ENCODE measurements at places on chromosomes 7 and 10.

GRCh38 chr7:43204081-43204480 is 91.6 kb downstream of the HECW1 start:
- DNase-seq = no peak

- no peak for DNase-seq
These were observed 97.6 kb downstream of the PTN start for GRCh38 chr7:137245890-137246289.

DNA sequence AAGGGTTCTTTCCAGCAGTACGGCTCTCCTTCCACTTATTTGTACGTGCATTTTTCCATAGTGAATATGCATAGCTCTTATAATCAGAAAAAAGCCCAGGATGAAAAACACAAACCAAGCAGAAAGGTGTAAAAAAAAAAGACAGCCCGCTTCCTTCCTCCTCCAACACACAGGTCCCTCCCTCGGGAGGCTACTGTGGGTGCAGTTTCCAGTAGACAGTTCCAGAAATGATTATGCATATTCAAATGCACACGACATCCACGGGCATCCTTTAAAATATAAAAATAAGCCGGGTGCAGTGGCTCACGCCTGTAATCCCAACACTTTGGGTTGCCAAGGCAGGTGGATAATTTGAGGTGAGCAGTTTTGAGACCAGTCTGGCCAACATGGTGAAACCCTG is 59.9 kb downstream of the TNRC18 start:
- DNase-seq = no peak

- no peak for DNase-seq
These were observed 270.5 kb downstream of the TCERG1L start for GRCh38 chr10:131041031-131041430.

GRCh38 chr10:76197293-76197692 is 765.9 kb downstream of the LRMDA start:
- DNase-seq = no peak

DNA sequence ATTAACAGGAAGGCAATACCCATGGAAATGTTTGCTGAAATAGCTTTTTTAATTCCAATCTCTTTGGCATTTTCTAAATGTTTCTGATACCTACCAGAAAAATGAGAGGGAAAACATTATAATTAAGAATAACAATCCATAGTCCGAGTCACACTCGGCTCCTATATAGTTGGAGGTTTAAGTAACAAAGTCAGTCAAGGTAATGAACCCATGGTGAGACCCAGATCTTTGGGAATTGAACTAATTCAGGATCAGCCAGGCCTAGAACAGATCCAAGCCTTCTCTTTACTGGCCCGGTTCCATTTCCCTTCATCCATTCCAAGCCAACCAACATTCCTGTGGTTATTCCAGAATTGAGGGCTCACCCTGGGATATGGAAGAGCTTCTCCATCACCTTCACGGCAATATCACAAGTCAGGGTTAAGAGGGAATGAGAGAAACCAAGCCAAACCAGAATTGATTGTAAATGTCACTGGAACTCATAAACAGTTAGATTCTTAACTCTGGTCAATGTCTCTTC is 28.3 kb downstream of the ABCB4 start:
- DNase-seq = no peak

DNA sequence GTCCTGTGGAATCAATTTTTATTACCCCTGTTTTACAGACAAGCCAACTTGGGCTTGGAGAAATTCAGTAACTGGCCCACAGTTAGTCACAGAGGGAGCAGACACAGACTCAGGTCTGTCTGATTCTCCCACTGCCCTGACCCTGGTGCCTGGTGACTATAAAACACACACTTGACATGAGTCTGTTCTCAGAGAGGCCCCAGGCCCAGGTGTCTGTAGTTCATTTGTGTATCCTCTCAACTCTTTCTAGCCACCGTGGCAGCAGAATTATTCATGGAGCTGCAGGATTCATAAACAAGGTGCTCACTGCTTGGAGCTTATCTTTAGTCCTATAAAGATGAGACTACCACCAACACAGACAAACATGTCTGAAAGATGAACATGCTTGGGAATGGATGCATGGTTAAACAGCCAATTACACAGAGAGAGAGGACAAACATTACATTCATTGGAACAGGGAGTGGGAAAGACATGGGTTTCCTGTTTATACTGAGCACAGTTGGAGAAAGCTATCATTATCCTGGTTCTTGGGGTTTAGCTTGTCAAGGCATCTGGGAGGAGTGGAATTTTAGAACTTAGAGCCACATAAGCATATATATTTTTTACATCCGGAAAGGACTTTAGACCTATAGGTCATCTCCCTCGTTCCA is 79.1 kb upstream of the PDCD4 start:
- DNase-seq = no peak

DNA sequence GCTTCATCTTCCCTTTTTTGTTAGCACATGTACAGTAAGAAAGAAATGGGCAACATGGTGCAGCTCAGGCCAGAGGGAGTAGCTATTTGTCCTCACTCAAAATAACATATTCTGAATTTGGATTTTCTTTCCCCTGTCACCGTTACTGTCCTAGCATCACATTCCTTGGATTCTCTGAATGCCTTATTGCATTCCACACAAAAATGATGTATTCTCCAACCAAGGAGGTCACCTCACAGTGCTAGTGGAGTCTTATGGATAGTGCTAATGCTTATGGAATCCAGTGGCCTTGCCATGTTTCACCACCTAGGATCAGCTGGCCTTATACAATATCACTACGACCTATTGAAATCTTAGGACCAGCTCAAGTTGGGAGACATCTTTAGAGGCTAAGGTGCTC is 7.2 kb downstream of the PRSS58 start:
- no peak for DNase-seq
